ENCODE measurements at places on chromosomes 5 and 9. TPM values are rescaled to one million over a fixed set of nuclear protein-coding genes. Genes with fewer than 3 reads are reported as not detected.

- no peak for DNase-seq
Observed at GRCh38 chr5:108687595-108688200, 60.0 kb upstream of the FER start.

The FAM221B gene
- total RNA-seq, result not detected

DNA sequence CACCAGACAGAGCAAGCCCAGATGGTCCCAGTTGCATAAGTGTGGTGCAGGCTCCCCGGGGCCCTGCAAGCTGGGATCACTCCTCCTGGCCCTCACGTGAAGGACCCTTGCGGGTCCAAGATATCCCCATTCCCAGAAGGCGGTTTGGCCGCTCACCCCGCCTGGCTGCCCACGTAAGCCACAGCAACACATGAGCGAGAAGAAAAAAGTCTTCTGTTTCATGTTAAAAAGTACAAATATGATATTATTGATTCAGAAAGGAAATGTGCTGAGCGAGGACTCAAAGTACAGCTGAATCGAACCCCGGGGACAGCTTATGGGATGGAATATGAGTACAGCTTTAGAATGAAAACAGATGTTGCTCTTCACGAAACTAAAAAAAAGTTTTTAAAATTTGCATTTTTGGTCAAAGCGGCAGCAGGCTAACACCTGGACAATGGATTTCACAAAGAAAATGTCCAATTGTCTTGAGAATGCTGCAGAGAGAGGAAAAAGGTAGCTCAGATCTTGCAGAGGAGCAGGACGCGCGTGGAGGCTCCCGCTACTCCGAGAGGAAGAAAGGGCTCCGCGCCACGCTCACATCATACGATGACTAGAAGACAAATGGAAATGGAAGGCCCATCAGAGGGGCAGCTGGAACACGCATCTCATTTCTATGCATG is 427.6 kb downstream of the IRX1 start:
- no peak for DNase-seq

GRCh38 chr9:129408535-129409215 is 212.2 kb downstream of the C9orf50 start:
- DNase-seq, result no peak

DNA sequence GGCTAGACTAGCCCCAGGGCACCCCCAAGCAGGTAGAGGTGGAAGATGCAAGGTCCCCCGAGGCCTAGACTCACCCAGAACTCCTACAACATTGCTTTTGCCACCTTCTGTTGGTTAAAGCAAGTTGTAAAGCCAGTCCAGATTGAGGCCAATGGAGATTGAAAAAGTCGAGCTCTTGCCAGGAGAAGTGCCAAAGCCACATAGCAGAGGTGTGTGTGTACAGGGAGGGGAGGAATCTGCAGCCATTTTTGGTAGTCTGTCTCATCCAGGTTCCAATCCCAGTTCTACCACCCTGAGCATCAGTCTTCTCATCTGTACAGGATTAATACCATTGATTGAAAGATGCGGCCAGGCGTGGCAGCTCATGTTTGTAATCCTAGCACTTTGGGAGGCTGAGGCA is 12.3 kb upstream of the URM1 start:
- DNase-seq, result no peak

DNA sequence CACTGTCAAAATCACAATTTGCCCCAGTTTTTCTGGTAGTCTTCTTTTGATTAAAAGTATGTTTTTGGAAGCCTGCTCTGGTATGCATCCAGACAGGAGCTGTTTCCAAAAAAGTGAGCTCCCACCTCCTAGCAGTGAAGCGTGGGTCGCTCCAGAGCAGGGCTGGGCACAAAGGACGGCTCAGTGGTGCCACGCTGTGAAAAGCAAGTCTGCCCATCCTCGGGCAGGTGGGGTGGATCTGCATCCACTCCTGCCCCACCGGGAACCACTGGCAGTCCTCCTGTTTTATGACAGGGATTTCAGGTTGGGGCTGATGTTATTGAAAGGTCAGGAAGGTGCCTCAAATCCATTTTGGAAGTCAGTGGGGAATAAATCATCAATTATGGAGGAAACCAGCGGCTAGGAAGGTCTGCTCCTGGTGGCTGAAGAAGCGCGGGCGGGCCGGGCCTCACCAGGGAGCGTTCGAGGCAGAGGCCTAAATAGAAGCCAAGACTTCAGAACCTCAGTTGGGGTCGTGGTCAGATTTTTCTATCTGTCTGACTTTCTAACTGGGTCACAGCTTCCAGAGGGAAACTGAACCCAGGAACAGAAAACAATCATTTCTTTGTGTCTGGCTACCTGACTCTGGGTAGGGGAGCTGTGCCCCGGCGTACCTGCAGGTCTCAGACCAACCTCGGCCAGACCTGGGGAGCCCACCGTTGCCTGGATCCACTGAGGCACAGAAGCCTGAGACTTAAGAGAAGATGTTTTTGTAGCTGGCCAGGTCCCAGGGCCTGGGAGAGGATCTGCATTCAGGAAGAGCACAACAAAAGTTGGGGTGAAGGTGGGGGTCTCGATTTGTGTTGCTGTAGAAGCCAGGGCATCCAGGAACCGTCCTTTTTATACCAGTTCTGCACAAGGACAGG is 168.1 kb downstream of the PAX5 start:
- no peak for DNase-seq

DNA sequence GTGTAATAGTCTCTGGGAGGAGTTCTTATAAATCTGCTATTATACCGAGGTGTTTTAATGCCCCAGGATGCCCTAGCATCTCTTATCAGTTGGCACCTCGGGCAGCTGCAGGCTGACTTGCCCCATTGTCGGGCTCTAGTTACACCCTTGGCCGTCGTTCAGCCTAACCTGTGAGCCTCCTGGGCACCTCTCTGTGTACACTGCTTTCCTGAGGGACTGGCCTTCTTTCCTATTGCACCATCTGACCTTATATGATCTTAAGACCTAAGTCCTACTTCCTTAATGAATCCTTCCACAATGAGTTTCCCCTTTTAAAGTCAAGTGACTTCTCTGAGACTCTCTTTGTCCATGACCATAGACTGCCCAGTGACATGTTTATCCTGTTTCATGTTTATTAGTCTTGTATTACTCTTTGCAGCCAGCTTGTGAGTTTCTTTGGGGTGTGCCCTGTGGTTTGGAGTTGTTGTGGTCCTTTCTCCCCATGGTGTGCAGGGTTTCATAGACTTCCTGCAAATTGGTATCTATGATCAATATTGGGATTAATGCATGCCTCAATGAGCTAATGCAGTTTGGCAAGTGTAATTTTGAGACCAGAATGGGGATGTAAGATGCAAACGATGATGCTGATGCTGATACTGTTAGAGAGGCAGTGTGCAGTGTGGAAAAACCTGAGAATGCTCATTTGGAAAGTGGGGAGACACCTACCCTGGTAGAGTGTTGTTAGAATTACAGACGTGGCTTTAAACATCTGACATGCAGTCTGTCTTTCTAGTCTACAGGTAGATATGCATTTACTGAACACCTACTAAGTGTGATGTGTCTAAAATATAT is 4.9 kb downstream of the DAPK1 start:
- peak; percentile 98 for DNase-seq

- no peak for DNase-seq
Observed at GRCh38 chr9:111975709-111976108, 79.1 kb downstream of the UGCG start.

GRCh38 chr5:9692576-9692975 is 62.4 kb upstream of the TAS2R1 start:
- no peak for DNase-seq

DNA sequence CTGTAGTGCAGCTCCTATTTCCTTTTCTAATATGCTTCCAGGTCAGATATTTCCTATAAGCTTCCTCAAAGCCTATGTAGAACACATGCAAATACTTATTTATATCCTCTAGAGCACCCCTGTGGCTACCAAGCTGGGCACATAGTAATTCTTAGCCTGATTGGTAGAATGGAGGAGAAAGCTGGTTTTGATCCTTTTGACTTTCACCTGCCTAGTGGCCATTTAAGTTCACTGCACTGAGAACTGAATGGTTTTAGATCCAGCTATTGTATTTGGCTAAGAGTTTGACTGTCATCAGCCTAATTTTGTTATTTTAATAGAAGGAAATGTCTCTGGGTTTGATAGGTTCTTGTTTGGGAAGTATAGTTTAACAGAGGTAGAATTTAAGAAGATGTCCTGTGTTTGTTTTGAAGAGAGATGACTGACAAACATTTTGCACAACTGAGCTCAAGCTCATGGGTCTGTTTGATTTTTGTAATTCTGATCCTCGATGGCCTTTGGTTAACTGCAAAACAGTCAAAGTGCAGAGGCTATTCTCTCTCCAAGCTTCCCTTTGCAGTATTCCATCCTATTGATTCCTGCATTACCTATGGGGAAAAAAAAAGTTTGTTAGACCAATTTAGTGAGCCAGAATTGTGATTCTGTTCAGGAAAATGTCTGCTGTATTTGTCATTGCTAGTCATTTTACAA is 85.4 kb downstream of the KCNN2 start:
- no peak for DNase-seq

GRCh38 chr9:124510650-124511425 is 3.6 kb upstream of the NR5A1 start:
- DNase-seq, result no peak

DNA sequence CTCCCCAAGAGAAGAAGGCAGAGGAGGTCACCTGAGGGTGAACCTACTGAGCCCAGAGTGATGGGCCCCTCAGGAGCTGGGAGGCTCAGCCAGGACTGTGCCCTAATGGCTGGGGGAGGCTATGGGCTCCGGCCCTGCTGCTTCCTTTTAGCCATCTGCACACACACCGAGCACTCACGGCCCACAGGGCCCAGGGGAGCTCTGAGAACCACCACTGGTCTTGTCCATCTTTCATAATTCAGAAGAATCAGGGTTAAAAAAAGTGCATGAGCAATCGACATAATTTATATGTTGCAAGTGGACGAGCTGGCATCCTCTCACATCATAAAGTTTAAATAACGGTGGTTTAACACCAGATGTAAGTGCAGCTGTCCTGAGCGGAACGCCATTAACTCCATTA is 162.1 kb downstream of the FSTL4 start:
- no peak for DNase-seq

The PAEP gene
- not detected for total RNA-seq

The FCN2 gene
- total RNA-seq, result not detected

The SLC45A2 gene
- total RNA-seq, result 0.33 TPM

GRCh38 chr5:21058289-21058688 is 1070.3 kb upstream of the CDH18 start:
- DNase-seq, result no peak

DNA sequence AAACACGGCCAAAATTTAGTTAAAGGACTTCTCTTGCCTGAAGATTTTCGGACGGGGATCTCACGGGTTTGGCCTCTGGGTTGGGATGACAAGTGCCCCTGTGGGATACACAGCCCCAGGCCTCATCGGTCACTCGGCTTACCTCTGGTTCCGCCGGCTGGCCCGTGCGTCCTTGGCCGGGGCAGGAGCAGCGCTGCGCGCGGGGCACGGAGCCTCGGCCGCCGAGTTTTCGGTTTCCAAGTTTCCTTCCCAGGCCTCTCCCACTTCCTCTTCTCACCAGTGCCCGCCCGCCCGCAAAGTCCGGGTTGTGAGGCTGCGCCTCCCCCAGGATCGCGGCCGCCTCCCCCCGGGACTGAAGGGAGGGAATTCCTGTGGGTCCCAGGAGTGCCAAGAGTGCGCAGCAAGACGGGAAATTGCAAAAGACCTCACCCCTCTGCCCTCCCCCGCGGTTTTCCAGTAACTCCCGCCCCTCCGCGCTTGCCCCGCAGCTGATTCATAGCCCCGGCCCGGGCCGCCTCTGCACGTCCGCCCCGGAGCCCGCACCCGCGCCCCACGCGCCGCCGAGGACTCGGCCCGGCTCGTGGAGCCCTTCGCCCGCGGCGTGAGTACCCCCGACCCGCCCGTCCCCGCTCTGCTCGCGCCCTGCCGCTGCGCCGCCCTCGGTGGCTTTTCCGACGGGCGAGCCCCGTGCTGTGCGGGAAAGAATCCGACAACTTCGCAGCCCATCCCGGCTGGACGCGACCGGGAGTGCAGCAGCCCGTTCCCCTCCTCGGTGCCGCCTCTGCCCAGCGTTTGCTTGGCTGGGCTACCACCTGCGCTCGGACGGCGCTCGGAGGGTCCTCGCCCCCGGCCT is at the start of gene OSMR:
OSMR (plus strand) TSS at position 487 of the 853 bp plus-strand sequence. CDS start 23,033 bp downstream, outside the sequence.
- peak; percentile 100 for DNase-seq

GRCh38 chr9:135701959-135702721 is at the start of gene KCNT1:
TSS of gene KCNT1 (plus strand) at chr9:135702185. CDS start at chr9:135702259, 74 bp downstream.
- DNase-seq, result peak; percentile 58

DNA sequence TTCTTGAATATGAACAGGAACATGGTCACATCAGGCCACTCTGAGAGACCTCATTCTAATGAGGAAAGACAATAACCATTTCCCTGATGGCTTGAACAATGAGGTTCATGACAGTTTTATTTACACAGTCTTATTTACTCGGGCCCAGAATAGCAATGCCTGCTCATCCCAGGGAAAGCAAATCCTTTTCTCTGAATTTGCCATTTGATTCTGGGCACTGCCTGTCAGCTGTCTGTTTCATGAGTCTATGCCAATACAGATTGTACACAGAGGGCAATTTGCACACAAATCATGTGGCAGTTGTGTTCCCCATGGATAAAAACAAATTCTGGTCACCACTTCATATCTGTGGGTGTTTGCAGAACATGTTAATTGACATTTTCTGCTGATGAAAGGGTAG is 492.5 kb downstream of the ACTL7B start:
- no peak for DNase-seq

The ADGRD2 gene
- total RNA-seq, result not detected

DNA sequence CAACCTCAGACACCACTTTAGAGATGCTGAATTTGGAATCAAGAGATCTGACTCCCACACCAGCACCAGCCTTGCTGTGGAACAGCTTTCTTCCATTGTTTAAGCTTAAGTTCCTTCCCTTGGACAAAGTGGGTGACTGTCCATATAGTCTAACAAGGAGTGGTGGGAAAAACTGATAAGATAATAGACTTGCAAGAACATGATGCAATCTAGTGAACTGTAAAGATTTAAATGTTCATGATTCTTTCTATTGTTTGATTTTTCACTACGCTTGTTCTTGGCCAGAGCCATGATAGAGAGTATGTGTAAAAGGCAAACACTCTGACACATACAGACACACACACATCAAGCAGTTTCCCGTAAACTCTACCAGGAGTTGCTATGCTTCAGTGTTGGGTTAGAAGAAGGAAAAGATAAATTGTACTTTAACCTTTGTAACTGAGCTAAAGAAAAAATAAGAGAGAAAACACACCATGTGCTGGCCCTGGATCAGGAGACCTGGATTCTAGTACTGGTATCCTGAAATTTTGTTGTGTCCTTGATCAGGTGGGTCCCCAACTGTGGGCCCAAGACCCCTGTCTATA is 94.3 kb downstream of the PAPPA start:
- DNase-seq, result no peak

The BRD3OS gene
- total RNA-seq, result 26.2 TPM

The FAM153A gene
- total RNA-seq, result not detected

DNA sequence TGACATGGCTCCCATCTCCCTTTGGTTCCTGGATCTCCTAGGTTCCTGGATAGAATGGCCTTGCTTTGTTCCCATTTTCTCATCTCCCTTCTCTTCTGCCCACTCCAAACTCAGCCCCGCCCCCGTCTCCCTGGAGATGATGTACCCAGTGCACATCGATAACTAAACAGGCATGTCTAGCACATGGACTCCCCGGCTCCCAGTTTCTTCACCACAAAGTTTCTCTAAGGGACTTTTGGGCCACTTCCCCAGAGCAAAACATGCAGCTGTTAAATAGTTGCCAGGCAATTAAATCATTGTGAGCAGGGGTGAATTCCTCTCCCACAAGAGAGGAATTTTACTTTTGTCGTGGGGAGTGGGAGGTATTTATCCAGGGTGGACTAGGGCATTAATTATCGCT is 259.0 kb downstream of the GADD45G start:
- DNase-seq, result no peak

The APBA1 gene
- 0.44 TPM for total RNA-seq
